ENCODE measurements at places on chromosomes 5 and 9.

DNA sequence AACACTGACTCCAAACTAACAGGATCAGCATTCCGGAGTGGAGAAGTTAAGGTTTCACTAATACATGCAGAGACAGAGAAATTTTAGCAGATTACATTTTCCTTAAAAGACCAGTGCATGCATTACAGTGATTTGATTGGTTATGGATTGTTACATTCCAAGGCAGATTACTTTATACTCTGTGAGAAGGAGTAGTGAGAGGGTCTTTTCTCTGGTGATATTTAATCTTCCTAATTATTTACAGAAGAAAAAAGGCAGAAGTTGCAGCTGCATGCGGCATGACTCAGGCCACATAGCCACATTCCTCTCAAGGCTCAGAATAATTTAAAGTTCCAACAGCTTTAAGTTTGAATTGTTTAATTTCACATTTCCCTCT, 53.0 kb upstream of the PDZD2 start:
- no peak for DNase-seq

GRCh38 chr5:57862942-57863341, 380.3 kb upstream of the ACTBL2 start:
- DNase-seq = no peak

- no peak for DNase-seq
Measured at GRCh38 chr5:37757980-37758582, 81.8 kb downstream of the GDNF start.

DNA sequence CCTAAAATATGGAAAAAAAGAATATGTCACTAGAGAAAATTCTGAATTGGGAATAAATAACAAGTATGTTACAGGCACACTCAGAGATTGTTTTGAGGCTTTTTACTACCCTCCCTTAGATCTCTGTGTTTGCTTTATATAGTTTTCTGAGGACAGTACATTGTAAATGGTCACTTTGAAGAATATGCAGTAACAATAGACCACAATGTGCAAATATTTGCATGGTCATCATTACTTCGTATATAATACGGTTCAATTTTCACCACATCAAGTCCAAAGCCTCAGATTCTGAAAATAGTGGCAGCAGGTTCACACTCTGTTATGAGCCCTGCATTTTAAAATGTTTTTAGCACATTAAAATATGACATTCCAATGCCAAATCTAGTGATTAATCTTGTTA, 238.6 kb downstream of the ADAMTS6 start:
- DNase-seq = no peak

GRCh38 chr9:16143310-16143709, 590.5 kb downstream of the CCDC171 start:
- DNase-seq = no peak

GRCh38 chr5:122493091-122494021, 181.3 kb downstream of the SNCAIP start:
- no peak for DNase-seq

GRCh38 chr9:76570826-76571225, 111.8 kb downstream of the GCNT1 start:
- no peak for DNase-seq

GRCh38 chr5:81162501-81162900, 70.6 kb upstream of the CKMT2 start:
- DNase-seq = no peak

- DNase-seq = no peak
Measured at GRCh38 chr9:20504930-20505329, 117.4 kb downstream of the MLLT3 start.

DNA sequence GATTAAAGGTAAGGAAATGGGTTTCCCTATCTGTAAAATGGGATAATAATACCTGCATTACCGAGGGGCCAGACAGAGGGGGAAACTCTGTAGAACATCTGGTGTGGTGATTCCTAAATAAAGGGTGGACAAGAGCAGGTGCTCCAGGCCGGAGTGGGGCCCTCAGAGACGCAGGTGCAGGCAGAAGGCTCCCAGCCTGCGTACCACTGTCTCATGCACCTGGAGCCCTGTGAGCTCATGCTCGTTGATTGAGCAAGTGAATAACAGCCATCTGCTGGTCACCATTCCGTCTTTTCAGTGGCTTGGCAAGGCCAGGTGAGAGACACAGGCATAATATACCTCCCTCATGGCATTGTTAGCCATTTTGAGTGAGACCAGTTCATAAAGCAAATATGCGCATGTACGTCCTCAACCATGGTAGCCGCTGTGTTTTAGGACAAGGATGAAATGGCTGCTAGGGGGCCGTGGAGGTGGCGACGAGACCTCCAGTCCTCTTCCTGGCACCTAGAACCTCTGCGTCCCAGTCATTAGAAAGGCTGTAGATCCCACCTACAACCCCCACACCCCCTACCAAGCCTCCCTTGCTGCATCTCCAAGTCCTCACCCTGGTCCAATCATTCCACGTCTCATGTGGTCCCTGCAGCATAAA, 198.0 kb upstream of the MVB12B start:
- DNase-seq = no peak

DNA sequence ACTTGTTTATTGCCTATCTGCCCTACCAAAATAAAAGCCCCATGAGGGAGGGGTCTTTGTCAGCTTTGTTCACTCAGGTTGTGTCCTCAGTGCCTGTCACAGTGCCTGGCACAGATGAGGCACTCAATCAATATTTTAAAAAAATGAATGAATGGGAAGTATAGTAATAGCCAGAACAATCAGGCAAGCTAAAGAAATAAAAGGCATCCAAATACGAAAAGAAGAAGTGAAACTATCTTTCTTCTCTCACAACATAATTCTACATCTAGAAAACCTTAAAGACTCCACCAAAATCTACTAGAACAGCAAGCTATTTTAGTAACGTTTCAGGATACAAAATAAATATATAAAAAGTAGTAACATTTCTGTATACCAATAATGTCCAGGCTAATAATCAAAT, 37.8 kb upstream of the C5orf63 start:
- DNase-seq = no peak

DNA sequence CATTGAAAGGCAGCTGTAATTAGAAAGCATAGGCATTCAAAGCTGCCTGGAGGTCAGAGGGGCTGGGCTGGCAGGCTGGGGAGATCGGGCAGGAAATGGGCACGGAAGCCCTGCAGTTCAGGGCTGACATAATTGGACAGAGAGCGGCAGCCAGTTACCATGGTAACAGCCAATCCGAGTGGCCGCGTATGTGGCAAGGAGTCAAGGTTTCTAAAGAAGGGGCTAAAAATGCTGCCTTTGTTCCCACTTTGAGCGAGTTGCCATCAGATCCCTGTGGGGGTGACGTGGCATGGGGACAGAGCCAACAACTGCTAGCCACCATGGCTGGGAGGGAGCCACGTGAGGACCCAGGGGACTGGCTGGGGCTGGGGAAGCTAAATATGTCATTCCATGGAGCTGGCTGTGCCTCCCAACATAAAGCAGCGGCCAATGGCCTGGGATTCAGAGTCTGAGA, 44.7 kb upstream of the NDFIP1 start:
- no peak for DNase-seq

DNA sequence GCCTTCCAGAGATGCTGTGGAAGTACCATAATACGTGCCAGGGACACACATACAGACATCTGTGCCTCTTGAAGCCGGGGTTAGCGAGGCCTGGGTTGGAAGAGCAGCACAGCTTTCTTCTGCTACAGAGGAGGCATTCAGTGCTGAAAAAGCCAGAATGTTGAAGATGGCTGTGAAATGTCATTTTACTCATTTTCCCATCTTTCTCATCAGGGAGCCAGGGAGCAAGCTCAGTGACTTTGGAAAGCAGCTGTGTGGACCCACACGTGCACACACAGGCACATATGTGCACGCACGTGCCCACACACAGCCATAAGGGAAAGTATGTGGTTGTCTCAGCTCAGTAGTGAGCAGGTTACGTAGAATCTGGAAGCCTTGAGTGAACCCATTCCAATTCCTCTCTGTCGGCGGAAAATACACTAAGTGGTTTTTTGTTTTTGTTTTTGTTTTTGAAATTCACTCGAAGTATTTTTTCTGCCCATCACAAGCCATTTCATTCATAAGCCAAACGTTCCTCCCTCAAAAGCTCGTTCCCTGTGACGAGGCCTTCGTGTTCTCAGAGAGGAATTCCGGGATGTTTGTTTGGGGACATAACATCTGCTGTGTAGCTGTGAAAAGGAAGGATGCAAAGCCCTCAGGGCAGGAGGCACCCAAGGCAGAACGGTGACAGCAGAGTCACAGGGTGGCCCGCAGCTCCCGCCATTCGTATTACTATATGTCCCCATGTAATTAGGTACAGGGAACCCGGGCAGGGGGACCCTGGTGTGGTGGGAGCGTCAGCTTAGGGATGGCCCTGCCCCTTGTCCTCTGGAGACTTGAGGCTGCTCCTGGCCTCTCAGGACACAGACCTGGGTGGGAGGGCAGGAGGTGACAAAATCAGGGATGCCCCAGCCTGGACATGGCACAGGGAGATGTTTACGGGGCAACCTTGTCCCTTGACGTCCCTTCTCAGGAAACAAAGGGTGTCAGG, 29.0 kb upstream of the ANKRD33B start:
- DNase-seq = no peak

DNA sequence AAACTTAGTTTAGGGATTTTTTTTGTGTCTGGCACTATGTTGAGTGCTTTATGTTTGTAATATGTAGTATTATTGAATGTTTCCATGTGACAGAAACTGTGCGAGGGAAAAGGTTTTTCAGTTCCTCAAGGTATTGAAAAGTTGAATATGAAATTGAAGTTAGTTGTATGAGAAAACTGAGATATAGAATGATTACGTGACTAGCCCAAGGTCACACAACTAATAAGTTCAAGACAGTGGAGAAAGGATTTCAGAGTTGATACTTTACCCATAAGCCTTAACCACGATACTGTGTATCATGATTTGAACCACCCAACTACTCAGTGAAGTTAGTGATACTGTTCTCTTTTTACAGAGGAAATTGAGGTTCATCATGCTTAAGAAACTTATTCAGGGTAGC, 5.7 kb downstream of the NIPBL start:
- no peak for DNase-seq

DNA sequence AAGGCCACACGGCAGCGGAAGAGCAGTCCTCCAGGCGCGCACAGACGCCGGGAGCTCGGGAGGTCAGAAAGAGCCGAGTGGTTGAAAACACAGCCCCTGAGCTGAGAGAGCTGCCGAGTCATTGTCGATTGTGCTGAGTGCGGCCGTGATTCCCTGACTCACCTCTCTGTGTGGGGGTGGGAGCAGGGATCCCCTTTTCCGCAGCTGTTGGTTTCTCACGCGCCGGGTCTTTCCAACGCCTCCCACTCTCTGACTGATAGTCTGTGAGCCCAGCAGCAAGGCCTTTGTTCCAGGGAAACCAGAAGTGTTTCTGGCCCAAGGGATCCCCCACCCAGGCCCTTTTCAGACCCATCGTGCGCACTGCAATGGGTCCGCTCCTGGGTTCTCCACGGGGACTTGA, 97.3 kb downstream of the MRPL36 start:
- DNase-seq = no peak

DNA sequence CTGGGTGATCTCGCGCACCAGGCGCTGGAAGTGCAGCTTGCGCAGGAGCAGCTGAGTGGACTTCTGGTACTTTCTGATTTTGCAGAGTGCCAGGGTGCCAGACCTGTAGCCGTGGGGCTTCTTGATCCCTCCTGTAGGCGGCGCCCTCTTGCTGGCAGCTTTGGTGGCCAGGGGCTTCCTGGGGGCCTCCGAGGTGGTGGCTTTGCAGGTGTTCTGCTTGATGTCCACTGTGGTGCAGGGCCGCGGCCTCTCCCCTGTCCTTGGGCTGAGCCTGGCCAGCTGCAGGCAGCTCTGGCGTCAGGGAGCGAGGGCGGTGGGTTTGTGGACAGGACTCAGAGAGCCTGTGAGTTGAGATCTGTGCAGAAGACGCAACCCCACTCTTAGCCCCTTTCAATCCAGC, 36.1 kb downstream of the TAF11L14 start:
- no peak for DNase-seq

DNA sequence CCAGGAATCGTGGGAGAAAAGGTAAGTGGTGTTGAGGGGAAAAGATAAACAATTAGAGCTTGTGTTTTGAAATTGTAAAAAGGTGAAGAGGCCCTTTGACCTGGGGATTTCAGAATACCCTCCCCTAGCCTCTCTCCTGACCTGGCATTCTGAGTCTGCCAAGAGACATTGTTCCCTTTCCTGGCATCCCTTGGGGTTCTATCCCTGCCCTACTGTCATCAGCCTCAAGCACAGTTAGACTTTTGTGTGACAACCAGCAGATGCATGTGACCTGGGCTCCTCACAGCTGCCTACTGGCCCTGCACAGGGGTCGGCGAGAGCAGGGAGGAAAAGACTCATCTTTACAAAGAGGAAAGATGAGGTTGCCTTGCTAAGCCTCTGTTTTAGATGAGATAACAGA, 72.2 kb upstream of the ORM1 start:
- no peak for DNase-seq

GRCh38 chr5:147752033-147752432, 30.5 kb downstream of the JAKMIP2 start:
- DNase-seq = no peak

GRCh38 chr5:166713295-166713694, 1578.2 kb upstream of the WWC1 start:
- DNase-seq = no peak

DNA sequence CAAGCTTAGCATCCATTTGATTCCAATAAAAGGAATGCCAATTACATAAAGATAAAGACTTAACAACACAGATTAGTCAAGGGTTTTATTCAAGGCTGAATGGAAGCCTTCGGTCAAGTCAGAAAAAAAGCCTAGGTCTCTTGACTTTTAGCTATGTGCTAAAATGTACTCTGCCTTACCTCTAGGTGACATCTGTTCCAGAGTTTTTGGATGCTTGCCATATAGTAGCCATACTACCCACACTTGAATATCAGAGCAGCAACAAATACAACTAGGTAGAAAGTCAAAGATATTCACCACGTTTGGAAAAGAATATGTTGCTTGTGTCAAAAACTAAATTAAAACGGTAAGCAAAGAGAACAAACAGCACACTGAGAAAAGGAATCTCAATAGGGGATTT, 484.7 kb downstream of the ELAVL2 start:
- no peak for DNase-seq

- DNase-seq = no peak
Measured at GRCh38 chr5:125180231-125180829, 433.9 kb upstream of the ZNF608 start.

DNA sequence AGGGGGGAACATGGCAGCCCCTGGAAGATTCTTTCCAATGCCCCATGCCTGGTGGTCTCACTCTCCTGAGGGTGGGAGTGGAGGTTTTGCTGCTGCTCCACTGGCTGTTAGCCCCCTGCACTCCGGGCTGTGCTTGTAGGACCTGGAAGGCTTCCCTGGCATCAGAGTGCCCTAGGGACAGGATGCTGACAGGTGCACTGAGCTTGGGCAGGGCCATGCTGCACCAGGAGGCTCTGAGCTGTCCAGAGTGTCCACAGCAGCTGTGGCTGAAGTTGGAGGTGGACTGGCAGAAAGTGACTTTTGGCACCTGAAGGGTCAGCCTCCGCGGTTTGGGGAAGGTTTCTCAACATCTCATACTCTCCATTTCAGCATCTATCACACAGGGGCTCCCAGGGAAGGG, 249.1 kb downstream of the GADD45G start:
- no peak for DNase-seq

- DNase-seq = no peak
Measured at GRCh38 chr5:14143546-14143840, 351 bp downstream of the TRIO start.

DNA sequence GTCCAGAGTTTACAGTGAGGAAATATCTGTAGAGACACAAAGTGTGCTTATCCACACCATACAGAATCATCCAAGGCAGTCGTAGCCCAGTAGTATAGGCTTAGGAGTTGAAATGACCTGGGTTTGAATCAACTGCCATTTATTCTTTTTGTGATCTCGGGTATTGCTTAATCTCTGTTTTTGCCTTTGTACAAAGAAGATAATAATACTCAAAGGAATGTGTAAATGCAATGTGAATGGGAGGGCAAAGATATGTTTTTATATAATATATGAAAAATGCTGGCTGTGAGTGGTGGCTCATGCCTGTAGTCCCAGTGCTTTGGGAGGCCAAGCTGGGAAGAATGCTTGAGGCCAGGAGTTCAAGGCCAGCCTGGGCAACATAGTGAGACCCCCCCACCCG, 141.1 kb downstream of the SPATA31D1 start:
- DNase-seq = no peak
